ENCODE measurements at places on chromosomes 4 and X.

GRCh38 chr4:100164808-100165760 lies 25.2 kb downstream of the DDIT4L start:
- DNase-seq = no peak

DNA sequence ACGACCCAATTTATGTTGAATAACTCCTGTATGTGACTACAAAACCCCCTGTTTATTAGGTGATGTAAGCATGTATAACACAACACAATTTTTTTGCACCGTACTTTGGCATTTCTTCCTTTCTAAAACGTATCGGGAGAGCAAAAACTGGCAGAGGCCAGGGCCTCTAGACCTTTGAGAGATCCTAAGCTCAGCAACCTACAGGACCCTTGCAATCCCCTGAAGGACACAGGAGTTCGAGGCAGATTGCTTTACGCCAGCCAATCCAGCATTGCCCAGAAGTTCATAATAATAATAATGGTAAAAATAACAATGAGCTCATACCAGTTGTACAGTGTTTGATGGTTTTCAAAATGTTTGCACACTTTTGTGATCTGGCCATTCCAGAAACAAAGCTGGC lies 7.7 kb downstream of the NKX3-2 start:
- DNase-seq = no peak

GRCh38 chrX:136204571-136204970 lies 46.6 kb downstream of the MAP7D3 start:
- DNase-seq = no peak

- peak; percentile 82 for DNase-seq
Measured at GRCh38 chrX:9539605-9540387, 74.9 kb downstream of the TBL1X start.

DNA sequence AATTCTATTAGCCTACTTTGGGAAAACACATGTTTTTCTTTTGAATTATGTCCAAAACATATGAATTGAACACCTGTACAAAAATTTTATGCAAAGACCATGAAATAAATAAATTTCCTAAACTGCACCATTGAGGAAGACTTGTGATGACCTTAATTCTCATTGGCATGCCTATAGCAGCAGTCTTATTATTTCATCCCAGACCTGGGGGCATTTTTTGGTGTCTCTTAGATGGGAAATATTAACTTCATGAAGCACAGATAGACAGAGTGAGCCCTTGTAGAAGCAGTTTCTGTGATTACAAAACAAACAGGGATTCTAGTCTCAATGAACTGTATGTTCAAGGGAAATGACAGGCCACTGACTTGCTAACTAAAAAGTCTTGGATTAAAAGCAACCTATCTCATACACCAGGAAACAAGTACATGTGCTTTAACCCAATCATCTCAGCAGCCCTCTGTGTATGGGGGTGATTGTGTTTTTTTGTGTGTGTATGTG lies 32.0 kb upstream of the HPGD start:
- DNase-seq = no peak

DNA sequence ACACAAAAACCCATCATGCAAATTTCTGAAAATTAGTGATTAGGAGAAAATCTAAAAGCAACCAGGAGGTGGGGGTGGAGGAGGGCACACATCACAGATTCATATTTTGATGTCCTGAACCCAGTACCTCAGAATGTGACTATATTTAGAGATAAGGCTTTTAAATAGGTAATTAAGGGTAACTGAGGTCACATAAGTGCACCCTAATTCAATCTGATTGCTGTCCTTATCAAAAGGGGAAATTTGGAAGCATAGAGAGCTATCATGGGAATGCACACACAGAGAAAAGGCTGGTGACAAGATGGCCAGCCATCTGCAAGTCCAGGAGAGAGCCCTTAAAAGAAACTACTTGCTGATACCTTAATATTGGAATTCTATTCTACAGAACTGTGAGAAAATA lies 281.8 kb upstream of the UGT8 start:
- DNase-seq = no peak

GRCh38 chrX:115940888-115941332 lies 229.6 kb upstream of the AGTR2 start:
- no peak for DNase-seq

GRCh38 chr4:127559981-127560380 lies 72.8 kb upstream of the INTU start:
- no peak for DNase-seq

GRCh38 chr4:139978692-139979091 lies 175.3 kb downstream of the MAML3 start:
- DNase-seq = no peak

- no peak for DNase-seq
Measured at GRCh38 chr4:154189346-154189745, 302.3 kb downstream of the DCHS2 start.

- no peak for DNase-seq
Measured at GRCh38 chr4:81447566-81448229, 24.0 kb downstream of the RASGEF1B start.

- no peak for DNase-seq
Measured at GRCh38 chrX:107576841-107577240, 51.5 kb upstream of the PRPS1 start.

GRCh38 chrX:153999359-154000037 lies 20.2 kb downstream of the IRAK1 start:
- no peak for DNase-seq

GRCh38 chrX:81390237-81390636 lies 188.3 kb downstream of the SH3BGRL start:
- no peak for DNase-seq

GRCh38 chr4:2287594-2287915 lies 25.6 kb upstream of the MXD4 start:
- no peak for DNase-seq

- no peak for DNase-seq
Measured at GRCh38 chr4:102535398-102536082, 34.4 kb downstream of the NFKB1 start.

DNA sequence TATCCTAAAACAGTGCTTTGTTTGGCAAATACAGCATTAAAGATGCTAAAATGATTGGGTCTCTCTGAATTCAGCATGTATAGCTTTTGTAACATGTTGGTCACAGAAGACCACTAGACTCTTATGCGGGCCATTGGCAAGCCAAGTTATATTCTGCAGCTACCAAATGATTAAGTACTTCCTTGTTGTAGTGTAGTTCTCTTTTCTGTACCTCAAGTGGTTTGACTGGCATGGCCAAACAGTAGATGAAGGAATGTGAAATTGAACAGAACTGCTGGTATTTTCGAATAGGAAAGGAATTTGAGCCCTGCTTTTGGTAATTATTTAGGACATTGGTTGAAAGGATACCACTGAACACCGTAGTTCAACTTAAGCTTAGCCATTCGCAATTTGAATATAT lies 193.9 kb upstream of the GPC4 start:
- no peak for DNase-seq

DNA sequence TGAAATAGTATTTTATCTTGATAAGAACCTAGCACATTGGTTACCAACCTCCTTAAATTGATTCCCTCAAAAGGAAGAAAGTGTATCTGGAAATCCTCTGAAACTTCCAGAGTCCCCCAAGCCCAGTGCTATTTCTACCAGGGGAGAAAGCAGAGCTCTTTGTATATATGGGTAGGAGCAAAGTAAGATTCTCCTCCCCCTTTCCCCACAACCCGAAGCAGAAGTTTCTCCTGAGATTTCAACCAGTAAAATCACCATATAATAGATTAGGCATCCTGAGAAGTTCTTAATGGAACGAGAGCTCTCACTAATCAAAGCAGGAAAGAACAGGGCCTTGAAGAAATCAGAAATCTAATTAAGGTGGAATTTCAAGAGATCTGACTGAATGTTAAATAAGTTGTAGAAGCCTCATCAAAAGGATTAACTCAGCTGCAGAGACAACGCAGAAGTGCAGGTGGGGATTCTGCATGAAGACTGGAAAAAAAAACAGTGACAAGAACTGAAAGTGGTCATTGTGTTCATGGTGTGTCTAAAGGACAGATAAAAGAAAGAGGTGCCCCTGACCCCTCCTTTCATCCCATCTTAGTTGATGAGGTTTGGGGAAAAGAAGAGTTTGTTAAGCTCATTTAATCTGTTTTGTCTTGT lies 39.1 kb downstream of the VSIG4 start:
- DNase-seq = no peak

GRCh38 chrX:4825550-4825949 lies 1112.1 kb upstream of the PRKX start:
- DNase-seq = no peak

- no peak for DNase-seq
Measured at GRCh38 chr4:8384397-8385060, 56.0 kb downstream of the ACOX3 start.

DNA sequence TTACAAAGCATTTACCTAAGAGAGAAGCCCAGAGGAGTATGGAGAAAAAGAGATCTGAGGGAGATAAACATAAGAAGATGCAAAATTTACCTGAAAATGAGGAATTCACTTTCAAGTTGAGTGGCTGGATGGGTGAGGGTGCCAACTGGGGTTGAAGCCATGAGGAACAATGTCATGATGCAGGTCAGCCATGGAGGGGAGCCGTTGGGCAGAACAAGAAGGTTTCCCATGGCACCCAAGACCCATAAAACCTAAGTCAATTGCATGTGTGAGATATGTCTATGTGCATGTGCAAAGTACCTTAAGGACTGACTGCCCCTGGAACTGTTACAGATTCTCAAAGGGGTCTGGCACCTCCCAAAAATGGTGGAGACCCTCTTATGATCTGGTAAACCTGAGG lies 46.6 kb upstream of the PRRG1 start:
- no peak for DNase-seq

DNA sequence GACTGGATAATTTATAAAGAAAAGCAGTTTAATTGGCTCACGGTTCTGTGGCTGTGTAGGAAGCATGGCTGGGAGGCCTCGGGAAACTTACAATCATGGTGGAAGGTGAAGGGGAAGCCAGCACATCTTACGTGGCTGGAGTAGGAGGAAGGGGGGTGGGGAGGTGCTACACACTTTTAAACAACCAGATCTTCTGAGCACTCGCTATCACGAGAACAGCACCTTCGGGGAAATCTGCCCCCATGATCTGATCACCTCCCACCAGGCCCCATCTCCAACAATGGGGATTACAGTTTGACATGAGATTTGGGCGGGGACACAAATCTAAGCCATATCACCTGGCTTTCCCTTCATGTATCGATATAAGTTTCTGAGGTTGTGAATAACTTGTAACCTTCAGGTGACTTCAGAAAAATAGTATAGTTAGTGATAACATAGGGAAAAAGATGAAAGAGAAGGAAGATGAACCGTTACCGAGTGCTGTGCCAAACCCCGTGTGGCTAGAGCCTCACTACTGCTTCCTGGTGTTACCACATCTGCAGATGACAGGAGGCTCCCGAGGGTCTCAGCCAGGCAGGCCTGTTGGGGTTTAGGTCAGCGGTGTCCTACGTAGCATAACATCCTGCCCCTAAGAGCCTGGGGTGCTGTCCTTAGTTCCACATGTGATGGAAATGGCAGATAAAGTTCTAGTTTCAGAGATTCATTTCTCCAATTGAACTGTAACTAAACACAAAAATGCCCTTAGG lies 103.5 kb downstream of the TNIP2 start:
- DNase-seq = no peak

DNA sequence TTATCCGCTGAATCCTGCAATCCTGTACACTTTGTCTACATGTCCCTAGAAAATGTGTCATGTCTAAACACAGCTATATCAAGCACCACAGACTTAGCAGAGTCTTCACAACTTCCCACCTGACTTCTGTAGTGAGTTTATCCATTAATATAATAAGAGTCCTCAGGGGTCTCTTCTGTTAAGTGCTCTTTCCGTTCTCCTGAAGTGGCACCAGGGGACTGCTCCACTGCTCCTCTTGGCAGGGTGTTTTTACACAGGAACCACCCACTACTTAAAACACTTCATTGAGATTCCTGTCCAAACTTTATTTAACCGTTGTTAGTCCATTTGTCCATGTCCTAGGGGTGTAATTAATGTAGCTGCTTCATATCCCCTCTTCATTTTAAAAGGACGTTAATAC lies 1000.4 kb downstream of the STPG2 start:
- peak; percentile 49 for DNase-seq

- no peak for DNase-seq
Measured at GRCh38 chrX:101745046-101745445, 85.4 kb upstream of the ARMCX2 start.

DNA sequence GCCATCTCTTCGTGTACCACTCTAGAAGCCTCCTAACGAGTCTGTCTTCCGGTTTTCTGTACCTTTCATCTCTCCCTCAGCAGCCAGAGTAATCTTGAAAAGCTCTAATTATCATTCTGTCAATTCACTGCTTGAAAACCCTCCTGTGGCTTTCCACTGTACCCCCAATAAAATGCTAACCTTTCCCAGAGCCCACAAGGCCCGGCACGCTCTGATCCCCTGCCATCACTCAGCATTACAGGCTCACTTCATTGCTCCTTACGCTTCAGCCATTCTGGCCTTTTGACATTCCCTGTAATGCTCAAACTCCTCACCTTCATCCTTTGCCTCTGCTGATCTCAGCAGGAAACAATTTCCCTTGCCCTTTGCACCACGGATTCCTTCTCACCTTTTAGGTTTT lies 112.9 kb downstream of the ARHGAP10 start:
- DNase-seq = no peak

- DNase-seq = no peak
Measured at GRCh38 chr4:159762672-159763071, 659.8 kb downstream of the RAPGEF2 start.

GRCh38 chr4:115028682-115029410 lies 84.6 kb downstream of the NDST4 start:
- DNase-seq = no peak

DNA sequence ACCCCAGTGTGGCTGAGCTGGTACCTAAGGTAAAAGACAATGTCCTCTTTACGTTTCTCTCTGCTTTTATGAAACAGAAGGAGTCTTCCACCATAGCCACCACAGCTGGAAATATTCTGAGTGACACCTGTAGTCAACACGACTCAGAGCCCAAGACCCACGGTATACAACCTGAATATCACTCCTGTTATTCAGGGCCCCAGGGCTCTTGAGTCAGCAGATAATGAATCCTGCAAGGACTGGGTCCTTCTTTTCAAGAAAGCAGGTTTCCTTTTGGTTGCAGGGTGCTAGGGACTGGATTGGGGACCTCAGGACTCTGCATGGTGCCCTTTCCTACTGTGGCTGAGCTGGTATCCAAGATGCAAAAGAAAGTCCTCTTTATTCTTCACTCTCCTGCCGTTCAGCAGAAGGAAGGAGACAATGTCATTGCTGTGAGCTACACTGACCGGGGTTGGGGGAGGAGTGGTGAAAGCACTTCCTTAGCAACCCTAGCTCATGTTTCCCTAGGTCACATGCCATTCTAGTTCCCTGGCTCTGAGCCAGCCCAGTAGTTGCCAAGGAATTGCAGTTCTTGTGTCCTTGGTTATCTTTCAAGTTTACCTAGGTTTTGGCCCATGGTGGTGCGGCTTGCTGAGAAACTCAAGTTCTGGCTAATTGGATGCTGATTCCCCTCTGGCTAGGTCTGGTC lies 23.7 kb upstream of the UNC5C start:
- peak; percentile 14 for DNase-seq

- DNase-seq = no peak
Measured at GRCh38 chr4:168212656-168213055, 105.9 kb downstream of the DDX60 start.

GRCh38 chr4:72843466-72843865 lies 226.1 kb downstream of the COX18 start:
- DNase-seq = no peak

- DNase-seq = no peak
Measured at GRCh38 chrX:69019073-69019890, 146.0 kb downstream of the PJA1 start.
